HEK293T (cell line): ENCODE measurements at places on chromosomes 3 and 15.

DNA sequence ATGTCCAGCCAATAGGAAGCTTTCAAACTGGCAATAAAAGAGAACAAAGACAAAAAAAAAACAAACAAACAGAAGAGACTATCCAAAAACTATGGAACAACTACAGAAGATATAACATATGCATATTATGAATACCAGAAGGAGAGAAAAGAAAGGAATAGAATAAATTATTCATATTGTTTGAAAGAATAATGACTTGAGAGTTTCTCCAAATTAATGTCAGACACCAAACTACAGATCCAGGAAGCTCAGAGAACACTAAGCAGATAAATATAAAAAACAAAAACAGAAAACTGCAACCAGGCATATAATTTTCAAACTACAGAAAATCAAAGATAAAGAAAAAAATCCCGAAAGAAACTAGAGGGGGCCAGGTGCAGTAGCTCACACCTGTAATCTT, 34.1 kb upstream of the AP3B2 start:
- no peak for DNase-seq

GRCh38 chr3:49903451-49904424, at the start of gene MST1R:
Gene MST1R (minus strand): TSS chr3:49903873. CDS start chr3:49903609, 264 bp downstream.
- peak; percentile 59 for DNase-seq

- no peak for DNase-seq
Measured at GRCh38 chr3:4656626-4657328, 163.6 kb downstream of the ITPR1 start.

- DNase-seq, result no peak
Measured at GRCh38 chr3:76222201-76222600, 436.9 kb upstream of the ZNF717 start.

DNA sequence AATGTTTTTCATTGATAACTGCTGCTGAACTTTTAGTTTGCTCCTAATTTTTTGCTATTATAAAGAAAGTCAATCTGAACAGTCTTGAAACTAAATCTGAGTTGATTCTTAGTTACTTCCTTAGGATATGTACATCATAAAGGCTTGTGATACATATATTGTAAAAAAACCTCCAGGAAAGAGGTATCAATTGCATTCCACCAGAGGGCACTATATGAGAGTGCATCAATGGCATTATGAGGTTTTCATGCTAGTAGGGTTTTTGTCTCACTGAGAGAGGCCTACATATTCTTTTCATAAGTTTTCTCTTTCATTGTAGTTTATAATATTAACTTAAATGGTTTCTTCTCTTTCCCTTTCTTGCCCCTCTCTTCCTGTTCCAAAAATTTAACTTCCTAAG, 46.9 kb downstream of the PIK3R4 start:
- peak; percentile 33 for DNase-seq

GRCh38 chr15:80679167-80679803, 15.8 kb upstream of the ABHD17C start:
- no peak for DNase-seq

DNA sequence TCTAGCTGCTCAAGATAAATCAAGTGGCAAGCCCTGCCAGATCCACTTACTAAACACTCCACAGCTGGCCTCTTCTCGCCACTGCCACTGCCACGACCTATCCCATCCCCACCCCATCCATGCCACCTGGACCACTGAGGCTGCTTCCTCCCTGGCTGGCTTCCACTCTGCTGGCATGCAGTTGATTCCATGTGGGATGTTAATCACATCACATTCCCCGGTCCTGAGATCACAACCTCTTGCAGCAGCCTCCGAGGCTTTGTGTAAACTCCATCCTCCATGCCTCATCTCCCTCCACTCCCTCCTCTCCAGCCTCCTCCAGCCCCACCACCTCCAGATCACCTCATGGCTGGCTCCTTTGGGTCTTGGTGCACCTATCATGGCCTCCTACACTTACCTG, 7.7 kb downstream of the NCKIPSD start:
- no peak for DNase-seq

DNA sequence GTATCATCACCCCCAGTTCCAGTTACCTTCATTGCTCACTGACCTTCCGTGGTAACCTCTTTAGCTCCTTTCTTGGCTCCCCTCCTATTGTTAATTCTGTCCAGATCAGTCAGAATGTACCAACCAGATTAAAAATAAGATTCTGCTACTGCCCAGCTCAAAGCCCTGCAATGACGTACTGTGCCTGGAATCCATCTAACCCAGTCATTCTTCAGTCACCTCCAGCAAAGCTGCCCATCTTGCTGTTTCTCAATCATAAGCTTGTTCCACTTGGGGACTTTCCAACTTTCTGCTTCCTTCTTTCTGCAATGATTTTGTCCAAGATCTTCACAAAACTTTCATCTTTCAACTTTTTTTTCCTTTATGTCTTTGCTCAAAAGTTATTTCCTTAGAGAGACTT, 512.0 kb upstream of the ZNF385D start:
- DNase-seq, result no peak

GRCh38 chr3:105662306-105662705, 206.5 kb downstream of the CBLB start:
- DNase-seq, result no peak

DNA sequence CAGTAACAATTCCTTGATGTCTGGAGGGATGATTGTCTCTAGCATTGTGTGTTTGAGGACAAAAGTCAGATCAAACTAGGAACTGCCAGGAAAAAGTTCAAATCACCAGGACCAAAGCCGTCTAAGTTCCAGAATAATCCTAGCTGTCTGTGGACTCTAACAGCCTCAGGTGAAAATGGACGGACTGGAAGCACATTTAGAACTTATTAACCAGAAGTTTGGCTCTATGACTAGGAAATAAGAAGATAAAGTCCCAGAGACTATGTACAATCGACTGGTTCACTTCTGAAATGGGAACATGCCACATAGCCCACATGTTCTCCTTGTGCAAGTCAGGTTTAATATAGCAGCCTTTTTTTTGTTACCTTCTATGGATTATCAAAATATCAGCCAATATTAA, 50.6 kb upstream of the SGO1 start:
- no peak for DNase-seq

DNA sequence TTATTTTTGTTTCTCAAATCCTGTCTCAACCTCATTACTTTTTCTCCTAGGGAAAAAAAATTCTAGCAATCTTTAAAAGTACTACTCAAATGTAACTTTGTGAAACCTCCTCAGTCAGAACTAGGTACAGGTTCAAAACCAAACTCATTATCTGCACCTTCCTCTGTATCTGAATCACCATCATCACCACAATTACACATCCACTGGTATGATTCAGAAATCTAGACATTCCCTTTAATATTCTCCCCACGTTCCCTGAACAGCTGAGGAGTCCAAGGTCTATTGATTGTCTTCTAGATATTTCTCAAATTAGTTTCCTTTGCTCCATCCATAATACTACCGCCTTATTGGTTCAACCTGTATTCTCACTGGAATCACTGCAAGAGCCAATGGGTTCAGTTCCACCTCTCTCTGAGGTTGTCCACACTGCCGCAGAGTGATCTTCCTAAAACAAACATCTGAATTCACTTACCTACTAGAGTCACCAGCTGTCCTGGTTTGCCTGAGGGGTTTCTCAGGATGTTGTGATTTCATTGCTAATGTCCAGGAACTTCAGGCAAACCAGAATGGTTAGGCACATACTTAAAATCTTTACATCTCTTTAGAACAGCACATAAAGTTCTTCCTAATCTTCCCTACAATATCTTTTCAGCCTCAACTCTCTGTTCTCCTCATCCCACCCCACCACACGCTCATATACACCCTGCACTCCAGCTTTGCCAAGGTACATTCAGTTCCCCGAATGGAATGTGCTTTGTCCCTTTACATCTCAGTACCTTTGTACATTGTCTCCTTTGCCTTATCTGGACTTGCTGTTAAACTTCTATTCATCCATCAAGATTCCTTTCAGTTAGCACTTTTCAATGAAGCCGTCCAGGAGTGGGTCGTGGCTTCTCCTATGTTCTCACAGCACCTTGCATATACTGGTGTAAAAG, 24.2 kb downstream of the ATP13A4 start:
- no peak for DNase-seq
